ENCODE measurements at places on chromosomes 12 and 14. TPM values are rescaled to one million over a fixed set of nuclear protein-coding genes. Genes with fewer than 3 reads are reported as not detected.

- ATAC-seq: no peak
These were observed 107.0 kb downstream of the ADAMTS20 start for GRCh38 chr12:43444940-43445564.

DNA sequence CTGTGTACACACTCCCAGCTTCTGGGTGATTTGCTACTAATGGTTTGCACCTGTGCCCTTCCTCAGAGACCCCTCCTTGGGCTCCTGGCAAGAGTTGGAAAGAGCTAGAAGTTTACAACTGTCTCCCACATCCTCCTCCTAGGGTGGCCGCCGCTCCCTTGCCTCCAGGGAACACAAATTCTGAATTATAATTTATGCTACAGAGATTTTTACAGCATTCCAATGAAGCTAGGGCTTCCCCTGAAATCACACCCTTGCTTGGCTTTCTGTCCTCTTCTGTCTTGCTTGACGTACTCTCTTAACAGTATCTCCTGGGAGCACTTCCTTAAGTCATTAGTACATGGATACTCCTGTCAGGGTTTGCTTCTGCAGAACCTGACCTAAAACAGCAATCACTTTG lies 180.2 kb downstream of the KCNA5 start:
- no peak for ATAC-seq

The PKP2 gene
- total RNA-seq: 13.7 TPM

GRCh38 chr12:9869307-9870161 lies at the start of gene CLEC2B:
CLEC2B (minus strand) TSS chr12:9869354.
- peak; percentile 57 for ATAC-seq

The ALDH1L2 gene
- 6.0 TPM for total RNA-seq

The FAR2 gene
- 1.1 TPM for total RNA-seq

- peak; percentile 59 for ATAC-seq
These were observed 58.4 kb upstream of the STAC3 start for GRCh38 chr12:57309420-57309819.

GRCh38 chr14:66377574-66377973 lies 108.6 kb upstream of the CCDC196 start:
- no peak for ATAC-seq

The RND1 gene
- total RNA-seq: 2.6 TPM

Measured in esophagus mucosa (tissue), 1 donor.